ENCODE measurements at places on chromosomes 5 and 9.
A peak's percentile ranks its signal among the peaks of the same experiment; 100 is the strongest.

DNA sequence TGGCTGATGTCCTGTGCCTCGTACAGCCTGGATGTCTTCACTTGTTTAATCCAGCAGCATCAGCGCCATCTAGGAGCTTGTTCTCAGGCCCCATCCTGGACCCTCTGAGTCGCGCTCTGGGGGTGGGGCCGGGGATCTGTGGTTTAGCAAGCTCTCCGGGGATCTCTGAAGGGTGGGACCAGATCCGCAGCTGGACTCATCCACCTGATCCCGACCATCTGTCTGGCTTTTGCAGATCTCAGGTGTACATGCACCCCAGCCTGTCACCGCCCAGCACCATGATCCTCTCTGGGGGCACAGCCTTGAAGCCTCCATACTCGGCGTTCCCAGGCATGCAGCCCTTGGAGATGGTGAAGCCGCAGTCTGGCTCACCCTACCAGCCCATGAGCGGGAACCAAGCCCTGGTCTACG is 15.1 kb upstream of the POMT1 start:
- DNase-seq, result no peak

DNA sequence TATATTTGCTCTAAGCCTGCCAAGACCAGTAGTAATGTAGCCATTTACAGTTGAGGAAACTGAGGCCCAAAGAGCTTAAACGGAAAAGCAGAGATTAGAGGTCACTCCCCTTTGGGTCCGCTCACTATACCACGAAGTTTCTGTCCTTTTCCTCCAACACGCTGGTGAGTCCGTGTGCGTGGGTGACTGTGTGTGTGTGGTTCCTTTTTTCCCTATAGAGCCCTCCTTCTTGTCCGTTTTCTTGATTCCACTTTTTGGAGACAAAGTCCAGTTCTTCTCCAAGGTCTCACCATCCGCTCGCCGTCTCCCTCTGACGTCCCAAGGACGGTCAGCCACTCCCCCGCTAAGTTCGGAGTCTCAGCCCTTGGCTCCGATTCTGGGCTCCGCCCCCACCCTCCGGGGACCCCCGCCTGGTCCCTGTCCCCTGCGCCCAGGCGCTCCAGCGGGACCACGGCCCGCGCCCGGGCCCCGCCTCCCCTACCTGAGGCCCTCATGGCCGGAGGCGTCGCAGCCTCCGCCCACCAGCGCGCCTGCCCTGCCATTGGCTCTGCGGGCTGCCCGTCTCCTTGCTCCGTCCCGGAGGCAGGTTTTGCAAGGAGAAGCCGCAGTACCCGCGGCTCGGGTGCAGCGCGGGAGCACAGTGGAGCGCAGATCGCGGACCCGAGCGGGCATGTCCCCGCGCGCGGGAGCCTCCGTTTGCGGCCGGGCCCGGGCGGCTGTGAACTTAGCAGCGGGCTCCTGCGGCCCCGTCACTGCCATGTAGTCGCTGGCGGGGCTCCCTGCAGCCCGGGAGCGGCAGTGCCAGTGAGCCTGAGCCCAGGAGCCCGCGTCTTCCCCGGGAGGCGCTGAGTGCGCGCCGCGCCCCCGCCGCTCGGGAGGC is at the start of gene MAST4:
Gene MAST4 (plus strand): TSS at position 638 of the 880 bp plus-strand sequence. CDS start 263 bp downstream, outside the sequence.
- DNase-seq, result peak; percentile 81

- no peak for DNase-seq
Observed at GRCh38 chr9:99176527-99177013, 45.2 kb downstream of the ALG2 start.

GRCh38 chr5:80607832-80608231 is 37.8 kb upstream of the ANKRD34B start:
- DNase-seq, result no peak

- peak; percentile 65 for DNase-seq
Observed at GRCh38 chr5:179793468-179794139, at the start of gene LTC4S. LTC4S (plus strand) TSS chr5:179793986; CDS start chr5:179794081, 95 bp downstream.

DNA sequence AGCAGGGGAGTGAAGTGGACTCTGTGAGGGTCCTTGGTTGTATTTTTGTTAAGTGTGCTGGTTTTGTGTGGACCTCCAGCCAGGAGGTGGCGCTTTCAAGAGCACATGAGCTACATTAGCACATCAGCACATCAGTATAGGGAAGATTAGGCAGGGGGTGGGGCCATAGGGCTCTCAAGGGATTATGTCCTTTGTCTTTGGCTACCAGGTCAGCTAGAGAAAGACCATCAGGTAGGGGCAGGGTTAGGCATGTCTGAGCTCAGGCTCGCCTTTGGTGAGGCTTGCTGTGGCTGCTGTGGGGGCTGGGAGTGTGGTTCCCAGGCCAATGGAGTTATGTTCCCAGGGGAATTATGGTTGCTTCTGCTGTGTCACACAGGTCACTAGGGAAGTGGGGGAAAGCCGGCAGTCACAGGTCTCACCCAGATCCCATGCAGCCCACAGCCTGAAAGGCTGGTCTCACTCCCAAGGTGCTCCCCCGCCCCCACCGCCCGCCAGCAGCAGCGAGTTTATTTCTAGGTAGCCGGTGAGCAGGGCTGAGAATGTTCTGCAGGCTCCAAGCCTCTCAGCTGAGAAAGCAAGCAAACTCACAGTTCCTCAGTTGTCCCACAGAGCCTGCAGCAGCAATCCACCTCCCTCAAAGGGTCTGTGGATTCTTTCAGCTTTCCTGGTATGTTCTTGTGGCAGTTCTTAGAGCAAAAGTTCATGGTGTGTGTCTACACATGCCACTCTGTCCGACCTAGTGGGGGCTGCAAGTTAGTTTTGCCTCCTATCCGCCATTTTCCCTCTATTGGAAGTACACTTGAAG is 13.7 kb downstream of the OR1J1 start:
- peak; percentile 14 for DNase-seq

DNA sequence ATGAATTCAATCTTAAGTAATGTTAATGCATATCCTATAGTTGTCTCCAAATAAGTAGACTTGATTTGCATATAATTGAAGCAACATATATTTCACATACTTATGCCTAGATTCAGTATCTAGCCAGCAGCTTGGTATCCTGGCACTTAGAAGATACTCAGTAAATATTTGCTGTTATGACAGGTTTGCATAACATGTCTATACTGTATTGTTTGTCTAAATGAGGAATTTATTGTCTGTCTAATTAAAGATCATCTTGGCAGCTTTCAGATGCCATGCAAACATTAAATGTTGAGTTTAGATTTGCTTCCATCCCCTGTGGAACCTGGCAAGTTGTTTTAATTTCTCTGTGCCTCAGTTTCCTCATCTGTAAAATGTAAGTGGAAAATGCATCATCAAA is 9.4 kb downstream of the IQGAP2 start:
- DNase-seq, result no peak

DNA sequence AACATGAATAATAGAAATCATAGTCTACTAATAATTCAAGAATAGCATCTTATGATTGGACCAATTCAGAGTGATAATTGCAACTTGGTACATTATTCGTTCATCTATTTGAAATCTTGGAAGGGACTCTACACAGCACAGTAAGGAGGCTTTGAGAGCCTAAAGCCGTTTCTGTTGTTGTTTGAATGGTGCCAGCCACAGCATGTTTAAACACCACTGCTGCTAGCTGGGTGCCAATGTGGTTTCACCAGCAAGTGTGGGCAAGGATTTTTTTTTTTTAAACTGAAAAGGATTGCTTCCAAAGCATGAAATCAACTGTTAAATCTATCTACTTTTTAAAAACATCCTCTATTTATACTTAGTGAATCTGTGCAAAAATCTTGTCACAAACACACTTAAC is 253.9 kb upstream of the MAP3K1 start:
- no peak for DNase-seq

GRCh38 chr9:105187781-105188180 is 56.7 kb upstream of the SLC44A1 start:
- peak; percentile 84 for DNase-seq

Measured in suppressor macrophage treated with lipopolysaccharide for 1 hour (primary cell).